ENCODE measurements at places on chromosomes 5 and 9.

DNA sequence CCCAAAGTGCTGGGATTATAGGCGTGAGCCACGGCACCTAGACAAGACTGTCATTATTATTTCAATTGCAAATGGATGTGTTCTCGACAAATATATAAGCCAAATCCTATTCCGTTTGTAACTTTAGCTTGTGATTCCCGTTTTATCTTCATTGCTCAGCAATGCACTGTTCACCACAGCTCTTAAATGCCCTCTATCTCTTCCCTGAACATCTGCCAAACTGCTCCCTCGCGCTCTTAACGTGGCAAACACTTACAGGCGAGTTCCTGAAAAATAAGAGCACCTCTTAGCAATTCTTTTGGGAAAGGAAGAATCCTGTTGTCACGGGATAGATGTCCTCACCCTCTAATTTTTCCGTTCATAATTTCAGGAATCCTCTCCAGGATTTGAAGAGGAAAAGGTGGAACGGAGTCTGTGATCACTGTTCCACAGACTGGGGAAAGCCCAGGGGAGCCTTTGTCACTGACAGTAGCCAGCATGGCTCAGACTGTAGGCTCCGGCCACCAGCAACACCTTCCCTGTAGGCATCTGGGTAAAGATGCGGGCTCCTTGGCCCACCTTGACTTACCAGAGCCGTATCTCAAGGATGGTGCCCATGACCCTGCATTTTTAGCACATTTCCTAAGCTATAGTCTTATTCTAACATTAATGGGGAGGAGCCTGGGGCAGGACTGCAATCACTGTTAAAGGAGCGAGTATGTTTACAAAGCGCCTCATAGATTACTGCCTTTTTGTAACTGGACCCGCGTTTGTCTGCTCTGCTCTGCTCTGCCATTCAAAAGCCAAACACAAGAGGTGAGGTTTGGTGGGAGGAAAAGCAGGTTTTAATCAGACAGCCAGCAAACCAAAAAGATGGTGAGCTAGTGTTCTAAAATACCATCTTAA, 20.2 kb upstream of the GNPDA1 start:
- DNase-seq: no peak

DNA sequence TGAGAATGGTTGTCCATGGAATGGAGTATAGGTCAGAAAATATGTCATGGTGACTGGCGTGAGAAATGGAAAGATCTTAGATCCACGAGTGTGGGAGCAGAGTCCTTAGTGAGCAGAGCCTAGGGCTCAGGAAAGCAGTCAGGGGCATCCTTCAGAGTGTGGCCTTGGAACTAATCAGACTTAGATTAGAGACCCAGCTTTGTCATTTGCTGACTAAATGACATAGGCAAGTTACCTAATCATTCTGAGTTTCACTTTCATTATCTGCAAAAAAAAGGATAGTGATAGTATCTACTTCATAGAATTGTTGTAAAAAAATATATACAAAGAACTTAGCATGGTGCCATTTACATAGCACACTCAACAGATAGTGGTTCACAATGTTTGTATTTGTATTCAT, 24.3 kb upstream of the SLIT3 start:
- DNase-seq: no peak

DNA sequence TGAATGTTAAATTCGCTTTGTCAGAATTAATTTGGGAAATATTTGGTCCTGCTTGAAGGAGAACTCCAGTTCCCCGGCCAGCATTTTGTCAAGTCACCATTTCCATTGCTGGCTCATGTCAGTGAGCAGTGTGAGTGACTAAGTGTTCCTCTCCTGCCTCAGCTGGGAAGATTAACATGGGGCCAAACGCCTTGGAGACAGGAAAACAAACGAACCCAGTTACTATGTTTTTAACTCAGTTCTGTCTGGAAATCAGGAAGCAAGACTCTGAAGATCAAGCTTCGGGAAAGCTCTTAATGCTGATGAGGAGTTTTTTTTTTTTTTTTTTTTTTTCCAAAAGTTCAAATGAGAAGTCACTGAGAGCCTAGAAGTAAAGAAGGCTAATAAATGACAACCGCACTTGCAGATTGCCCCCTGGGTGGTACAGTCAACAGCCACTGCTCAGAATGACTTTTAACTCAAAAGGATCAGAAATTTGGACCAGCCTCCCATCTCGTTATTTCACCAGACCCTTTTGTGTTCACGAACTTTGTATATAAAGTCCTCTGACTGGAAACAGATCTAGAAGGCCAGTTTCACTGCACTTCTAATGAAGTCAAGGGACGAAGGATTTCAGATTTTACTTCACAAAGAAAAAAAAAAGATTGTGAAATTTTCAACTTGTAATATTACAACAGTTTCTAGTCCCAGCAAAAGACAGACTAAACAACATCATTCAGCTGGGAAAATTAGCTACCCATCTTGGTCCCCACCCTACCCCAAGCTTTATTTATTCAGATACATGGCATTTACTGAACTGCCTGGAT, 121.3 kb downstream of the LHFPL2 start:
- DNase-seq: no peak

DNA sequence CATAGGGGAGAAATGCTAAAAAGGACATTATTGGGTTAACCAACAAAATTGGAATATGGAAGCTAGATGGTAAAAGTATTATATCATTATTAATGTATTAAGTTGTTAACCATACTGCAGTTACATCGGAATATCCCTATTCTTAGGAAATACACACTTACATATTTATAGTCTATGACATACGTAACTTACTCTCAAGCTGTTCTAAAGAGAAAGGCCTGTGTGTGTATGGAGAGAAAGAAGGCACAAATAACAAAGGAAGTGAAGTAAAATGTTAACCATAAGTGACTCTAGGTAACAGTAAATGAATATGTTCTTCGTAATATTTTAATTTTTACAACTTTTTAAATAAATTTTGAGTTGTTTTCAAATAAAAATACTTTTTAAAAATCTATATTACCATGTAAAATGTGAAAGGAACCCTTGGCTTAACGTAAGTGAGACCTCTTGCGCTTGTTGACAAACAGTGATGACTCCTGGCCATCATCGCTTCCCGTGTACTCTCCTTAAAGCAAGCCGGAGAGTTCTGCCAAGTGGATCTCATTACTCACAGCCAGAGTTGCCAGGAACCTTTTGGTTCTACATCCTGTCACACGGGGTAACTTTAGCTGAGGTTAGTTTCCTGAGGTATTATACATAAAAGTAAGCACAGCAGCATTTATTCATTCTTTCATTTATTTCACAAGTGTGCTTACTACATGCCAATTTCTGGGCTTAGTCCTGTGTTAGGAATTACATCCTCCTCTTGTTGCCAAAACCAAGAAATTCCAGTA, 165.4 kb downstream of the EPB41L4A start:
- no peak for DNase-seq

- no peak for DNase-seq
Observed at GRCh38 chr9:126927419-126927818, 12.8 kb downstream of the RALGPS1 start.

DNA sequence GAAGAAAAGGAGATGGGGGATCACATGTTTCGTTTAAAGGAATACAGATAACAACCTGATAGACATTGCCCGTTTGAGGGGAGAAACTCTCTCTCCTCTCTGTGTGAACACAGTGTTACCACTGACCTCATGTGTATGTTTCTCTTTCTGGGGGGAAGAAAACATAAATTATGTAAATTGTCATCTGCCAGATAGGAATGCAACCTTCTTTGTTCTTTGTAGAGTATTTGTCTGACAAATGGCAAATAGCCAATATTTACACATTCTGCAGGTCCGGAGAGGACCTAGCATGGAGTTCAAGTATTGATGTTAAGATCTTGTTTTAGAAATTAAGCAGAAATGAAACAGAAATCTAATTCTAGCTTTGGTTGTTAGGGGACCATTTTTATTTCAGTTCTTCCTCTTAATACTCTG, 276.3 kb downstream of the SAXO1 start:
- DNase-seq: no peak

GRCh38 chr9:16672501-16672900, 198.0 kb downstream of the BNC2 start:
- no peak for DNase-seq

DNA sequence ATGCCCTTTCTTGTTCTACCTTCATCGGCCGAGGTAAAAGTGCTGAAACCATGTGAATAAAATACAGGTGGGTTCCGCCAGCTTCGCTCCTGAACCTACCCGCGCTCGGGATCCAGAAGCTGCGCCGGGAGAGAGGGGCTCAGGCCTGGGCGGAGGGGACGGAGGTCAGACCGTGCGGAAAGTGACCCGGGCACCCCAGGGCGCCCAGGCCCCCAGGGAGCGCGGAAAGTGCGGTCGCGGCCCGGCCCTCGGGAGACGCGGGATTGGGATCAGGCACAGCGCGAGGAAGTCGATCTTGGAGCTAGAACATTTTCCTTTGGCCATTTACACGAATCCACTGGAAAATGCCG, 329 bp downstream of the SYK start:
- no peak for DNase-seq

DNA sequence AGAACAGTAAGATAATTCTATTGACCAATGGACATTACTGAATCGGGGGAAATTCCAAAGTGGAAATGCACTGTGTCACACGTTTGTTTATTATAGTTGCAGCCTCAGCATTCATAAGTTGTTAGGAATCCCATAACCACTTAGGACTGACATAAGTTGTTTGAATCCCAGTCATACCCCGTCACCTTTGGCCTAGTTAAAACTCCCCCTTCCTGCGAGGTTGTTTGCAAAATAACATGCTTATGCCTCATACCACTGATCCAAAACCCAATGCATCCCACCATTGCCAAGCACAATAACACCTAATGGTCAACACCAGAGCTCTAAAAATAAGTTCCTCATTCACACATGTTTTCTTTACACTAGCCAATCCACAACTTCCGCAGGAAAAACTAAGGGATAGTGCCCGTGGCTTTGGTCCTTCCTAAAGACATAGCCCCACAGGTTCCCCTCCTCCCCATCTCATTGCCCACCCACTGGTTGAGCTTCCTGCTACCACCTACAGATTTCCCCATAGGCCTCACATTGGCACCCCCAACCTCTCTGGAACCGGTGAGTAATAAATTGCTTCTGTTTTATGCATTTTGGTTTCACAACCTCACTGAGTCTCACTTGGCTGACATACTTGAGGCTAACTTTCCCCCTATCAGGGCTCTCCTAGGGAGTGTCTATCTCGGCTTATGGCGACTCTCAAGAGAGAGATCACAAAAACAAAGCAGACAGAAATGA, 42.3 kb upstream of the MUSK start:
- DNase-seq: no peak

DNA sequence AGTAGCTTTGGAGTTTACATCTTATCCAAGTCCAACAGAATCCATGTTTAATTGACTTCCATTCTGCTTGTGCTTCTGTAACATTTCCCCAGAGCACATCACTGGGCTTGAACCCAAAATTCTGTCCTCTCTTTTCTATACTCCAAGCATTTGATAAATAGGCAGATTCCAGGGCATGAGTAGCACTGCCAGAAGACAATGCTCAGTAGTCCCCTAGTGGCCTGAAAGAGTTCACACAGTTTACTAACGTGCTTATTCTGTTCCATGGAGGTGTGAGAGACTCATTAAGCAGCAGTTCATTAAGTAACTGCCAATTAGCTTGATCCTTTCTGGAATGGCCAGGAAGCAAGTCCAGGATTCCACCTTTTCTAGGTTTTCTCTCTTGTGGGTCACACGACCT, 9.4 kb upstream of the GABRA6 start:
- DNase-seq: no peak

GRCh38 chr9:12935714-12936113, 160.9 kb downstream of the LURAP1L start:
- no peak for DNase-seq

DNA sequence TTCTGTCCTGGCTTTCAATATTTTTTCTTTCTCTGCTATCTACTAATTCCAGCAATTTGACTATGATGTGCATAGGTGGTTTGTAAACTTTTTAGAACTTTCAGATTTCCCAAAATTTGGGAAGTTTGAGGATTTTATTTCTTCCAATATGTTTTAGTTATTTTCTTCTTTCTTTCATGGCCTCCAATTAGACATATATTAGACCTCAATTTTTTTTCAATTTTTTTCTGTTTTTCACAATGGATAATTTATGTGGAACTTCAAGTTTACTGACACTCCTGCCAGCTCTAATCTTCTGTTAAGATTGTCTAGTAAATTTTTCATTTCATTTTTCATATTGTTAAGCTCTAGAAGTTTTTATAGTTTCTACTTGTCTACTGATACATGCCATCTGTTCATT, 163.3 kb downstream of the SAXO1 start:
- no peak for DNase-seq

DNA sequence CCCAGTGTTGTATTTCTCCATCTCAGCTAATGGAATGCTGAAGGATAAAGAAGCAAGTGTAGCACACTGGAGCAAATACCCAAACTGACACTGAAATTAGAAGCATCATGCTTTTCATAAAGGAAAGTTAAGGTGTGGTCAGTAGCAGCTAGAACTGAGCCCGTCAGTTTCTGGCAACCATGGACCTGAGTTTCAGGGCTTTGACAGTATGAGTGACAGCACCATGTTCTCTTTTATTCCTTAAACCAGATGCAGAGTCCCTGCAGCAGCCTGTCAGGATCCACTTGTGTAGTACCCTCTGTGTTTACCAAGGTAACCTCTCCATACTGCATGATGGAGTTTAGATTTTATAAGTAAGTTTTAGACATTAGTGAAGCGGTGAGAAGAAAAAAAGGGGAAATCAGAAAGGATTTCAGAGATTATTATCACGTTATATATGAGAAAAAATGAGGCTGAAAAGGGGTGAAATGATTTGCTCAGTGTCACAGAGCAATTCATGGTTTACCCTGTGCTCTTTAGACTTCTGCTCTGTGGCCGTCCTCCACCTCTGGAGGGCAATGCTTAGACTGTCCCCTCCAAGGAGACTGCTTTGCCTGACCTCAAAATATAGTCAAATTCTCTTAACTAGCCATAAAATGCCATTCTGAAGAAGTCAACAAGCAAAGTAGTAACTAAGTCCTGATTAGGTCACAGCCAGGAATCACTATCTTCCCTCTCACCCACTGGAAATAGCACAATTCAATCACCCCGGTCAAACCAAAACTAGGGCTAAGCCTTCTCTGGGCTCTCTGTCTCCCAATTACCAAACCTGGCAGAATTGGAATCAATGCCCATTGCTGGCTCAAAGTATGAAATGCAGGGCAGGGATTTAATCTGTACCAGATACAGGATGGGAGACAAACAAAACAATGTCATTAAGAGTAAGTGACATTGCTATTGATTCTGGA, 10.5 kb upstream of the MYOT start:
- no peak for DNase-seq

- no peak for DNase-seq
Observed at GRCh38 chr9:7161469-7161868, 403.7 kb downstream of the KDM4C start.

GRCh38 chr9:36166168-36166927, 2.8 kb upstream of the CCIN start:
- no peak for DNase-seq

GRCh38 chr5:78747705-78748359, 99.3 kb upstream of the LHFPL2 start:
- DNase-seq: no peak

DNA sequence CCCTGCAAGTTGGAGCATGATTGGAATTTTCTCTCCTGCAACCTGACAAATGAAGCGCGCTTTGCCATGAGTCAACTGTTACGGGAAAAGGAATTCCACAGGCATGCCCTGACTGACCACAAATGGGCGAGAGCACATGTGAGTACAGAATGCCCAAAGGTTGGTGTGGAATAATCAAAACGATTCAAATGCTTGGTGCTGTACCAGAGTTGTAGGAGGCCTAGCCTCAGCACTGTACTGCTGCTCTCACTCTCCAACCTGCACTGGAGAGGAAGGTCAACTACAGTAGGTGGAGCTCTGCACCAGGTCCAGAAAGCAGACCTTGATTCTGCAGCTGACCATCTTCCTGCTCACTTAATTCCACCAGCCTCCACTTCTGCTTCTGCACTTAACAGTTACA, 406.9 kb upstream of the ACTBL2 start:
- DNase-seq: no peak

Measured in cortex of kidney (tissue), 1 donor.